ENCODE measurements at places on chromosomes 13 and 19.

DNA sequence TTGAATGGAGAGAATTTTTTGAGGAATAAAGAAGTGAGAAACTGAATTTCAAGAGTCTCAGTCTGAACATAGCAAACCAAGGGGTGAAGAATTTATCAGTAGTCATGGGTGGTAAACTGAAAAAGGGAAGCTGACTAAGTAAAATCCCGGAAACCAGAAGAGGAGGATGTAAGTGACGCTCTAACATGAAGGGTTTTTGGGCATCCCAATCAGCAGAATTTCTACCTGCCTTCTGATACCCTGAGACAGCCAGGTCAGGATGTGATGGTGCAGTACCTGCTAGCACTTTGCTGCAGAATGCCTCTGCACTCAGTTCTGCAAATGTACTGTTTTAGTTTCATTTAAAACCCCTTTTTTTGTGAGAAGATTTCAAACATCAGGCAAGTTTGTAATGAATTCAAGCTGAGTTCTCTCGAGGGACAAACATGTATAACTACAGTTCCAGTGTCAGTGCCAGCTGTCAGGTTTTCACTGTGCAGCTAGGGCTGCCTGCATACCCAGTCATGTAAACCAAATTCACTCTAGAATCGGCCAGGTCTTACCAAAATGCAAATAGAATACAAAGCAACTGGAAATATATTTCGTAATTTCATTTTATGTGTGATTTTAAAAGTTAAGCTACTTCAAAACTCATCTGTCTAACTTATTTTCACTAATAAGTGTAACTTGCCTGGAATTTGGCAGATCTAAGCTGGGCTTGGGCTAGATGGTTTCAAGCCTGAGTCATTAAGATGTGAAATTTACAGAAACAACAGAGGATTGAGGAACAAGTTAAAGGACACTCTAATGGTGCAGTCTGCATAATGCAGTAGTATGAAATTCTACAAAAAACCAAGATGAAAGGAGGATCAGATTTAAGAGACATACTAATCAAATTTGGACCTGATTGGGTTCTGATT lies 13.8 kb downstream of the METTL21C start:
- DNase-seq: no peak

- DNase-seq: no peak
Measured at GRCh38 chr19:13100841-13101589, 1.6 kb downstream of the LYL1 start.

DNA sequence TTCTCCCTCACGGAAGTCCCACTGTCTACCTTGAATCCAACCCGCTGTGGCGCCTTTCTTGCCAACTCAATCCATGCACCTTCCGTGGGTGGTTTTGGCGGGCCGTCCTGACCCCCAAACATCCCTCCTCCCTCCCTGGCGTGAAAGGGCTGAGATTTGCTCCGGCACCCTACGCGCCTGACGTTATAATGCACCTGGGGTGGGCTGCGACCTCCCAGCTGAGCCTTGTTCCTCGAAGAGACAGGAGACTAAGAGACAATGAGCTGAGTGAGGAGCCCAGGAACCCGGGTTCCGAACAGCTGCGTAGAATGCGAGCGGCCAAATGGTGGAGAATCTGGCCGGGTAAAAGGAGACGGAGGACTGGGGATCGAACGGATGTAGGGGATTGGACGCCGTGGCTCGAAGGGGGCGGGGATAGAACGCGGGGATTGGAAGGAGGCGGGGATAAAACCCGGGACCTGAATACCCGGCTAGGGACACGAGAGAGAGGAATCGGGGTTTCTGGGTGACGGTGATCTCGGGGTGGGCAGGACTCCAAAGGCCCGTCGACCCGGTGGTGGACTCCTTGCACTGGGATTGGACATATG lies at the start of gene CPT1C:
TSS of gene CPT1C (plus strand) at position 461 of the 587 bp plus-strand sequence. CDS start 1,137 bp downstream, outside the sequence.
- DNase-seq: no peak

- DNase-seq: peak; percentile 9
Measured at GRCh38 chr13:31431722-31432137, 232.0 kb downstream of the B3GLCT start.

DNA sequence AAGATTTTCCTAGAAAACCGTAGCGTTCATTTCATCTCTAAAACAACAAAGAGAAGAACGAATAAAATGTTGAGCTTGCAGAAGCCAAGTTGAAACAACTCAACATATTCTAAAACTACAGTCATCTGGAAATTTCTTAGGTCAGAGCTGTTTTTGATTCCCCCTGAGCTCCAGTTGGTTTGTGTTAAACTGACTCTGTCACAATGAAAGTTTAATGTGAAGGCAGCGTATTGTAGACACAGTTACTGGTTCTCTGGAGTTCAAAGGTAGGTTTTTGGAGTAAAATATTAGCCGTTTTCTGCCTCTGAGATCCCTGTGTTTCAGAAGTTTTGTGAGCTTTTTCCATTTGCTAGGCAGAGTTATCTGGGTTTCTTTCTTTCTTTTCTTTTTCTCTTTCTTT lies 2.2 kb downstream of the ARHGEF7 start:
- no peak for DNase-seq

GRCh38 chr19:29878973-29879654 lies 62.9 kb upstream of the URI1 start:
- DNase-seq: no peak

DNA sequence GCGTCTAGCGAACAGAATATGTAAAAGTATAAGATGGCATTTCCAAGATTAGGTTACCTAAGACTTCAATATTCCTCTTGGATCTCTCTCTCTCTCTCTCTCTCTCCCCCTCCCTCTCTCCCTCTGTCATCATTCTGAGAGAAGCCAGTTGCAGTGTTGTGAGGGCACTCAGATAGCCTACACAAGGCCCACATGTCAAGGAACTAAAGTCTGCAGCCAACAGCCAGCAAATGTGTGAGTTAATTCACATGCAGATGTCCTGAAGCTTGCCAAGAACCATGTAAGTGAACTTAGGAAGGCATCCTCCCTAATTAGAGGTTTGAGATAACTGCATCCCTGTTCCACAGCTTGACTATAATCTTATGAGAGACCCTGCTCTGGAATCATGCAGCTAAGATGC lies 822.9 kb upstream of the PRR20A start:
- DNase-seq: no peak

Data from GM19239 (cell line).